Mesothelial cell of epicardium (in vitro differentiated cells): ENCODE measurements at places on chromosomes 7 and 10.

GRCh38 chr7:83672157-83672556 is 23.2 kb upstream of the SEMA3E start:
- no peak for DNase-seq

- no peak for DNase-seq
Observed at GRCh38 chr7:4808026-4808425, 32.6 kb downstream of the AP5Z1 start.

DNA sequence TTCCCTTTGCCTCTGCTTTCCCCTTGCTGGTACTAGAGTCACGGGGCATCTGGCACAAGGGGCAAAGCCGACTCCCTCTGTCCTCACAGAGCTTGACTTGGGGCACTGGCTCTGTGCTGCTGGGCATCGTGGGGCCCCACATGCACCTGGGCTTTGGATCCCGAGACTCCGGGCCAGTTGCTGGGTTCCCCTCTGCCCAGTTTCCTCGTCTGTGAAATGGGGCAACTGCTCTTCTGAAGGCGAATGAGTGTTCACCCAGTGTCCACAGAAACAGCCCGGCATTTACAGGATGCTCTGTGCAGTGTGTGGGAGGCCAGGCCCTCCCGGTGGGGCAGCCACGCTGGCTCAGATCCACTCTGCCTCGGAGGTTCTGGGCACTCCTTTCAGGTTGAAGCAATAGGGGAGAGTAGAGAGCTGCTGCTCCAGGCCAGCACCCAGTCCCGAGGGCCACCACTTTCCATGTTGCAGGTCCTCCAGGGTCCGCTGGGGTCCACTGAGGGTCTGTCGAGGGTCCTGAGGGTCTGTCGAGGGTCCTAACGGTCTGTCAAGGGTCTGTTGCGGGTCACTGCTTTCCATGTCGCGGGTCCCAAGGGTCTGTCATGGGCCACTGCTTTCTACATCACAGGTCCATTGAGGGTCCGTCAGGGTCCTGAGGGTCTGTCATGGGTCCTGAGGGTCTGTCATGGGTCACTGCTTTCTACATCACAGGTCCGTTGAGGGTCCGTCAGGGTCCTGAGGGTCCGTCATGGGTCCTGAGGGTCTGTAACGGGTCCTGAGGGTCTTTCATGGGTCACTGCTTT is 103.6 kb downstream of the VIPR2 start:
- DNase-seq: no peak

DNA sequence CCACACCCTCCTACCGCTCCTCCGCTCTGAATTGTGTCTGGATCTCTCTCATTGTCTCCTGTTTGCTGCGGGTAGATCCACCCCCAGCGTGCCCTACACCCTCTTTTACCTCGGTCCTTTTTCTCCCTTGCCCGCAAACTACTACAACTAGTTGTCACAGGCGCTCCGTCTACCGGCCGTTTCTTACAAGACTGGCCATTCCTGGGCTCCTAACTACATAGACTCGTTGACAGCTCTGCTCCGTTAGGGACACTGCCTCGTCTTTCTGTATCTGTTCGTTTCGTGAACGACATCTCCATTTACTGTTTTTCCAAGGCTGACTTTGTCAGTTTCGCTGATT is 786 bp downstream of the TAF3 start:
- DNase-seq: peak; percentile 42

- DNase-seq: no peak
Observed at GRCh38 chr10:80580638-80581468, 43.2 kb downstream of the SH2D4B start.

DNA sequence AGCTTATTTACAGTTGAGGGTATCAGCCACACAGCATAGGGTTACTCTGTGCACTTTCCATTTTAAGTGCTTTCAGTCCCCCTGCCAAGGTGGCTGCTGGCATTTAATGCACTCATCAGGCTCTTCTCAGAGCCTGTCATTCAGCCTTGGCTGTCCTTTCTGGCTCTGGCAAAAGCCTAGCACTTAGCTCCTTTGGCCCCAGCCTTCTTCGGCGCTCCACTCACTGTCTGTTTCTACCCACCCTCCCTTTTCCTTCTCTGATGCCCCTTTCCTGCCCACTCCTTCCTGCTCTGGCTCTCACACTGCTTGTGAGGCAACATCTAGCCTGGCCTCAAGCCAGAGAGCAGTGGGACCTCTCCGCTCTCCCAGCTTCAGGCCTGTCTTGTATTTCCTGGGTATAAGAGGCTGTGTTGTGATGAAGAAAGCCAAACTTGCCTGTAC is 60.2 kb downstream of the WIPF3 start:
- DNase-seq: no peak

GRCh38 chr10:129863201-129863663 is 100.8 kb downstream of the EBF3 start:
- DNase-seq: no peak

GRCh38 chr7:7294911-7295310 is 112.6 kb downstream of the C1GALT1 start:
- no peak for DNase-seq

DNA sequence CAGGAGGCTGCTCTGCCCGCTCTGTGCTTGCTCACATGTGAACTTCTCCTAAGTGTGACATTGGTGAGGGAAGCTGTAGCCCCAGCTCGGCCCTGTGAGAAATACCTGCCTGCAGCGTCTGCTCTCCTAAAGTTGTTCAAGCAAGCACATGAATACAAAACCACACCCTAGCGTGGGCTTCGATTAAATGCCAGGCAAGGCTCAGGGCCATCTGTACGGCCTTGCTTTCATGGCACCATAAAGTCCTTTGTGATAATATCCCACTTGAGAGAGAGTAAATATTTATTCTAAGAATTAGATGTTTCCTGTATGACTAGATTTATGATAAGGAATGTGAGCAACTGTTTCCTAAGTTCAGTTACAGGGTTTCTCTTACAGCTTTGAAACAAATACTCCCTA is 262.8 kb upstream of the KLF14 start:
- DNase-seq: no peak

DNA sequence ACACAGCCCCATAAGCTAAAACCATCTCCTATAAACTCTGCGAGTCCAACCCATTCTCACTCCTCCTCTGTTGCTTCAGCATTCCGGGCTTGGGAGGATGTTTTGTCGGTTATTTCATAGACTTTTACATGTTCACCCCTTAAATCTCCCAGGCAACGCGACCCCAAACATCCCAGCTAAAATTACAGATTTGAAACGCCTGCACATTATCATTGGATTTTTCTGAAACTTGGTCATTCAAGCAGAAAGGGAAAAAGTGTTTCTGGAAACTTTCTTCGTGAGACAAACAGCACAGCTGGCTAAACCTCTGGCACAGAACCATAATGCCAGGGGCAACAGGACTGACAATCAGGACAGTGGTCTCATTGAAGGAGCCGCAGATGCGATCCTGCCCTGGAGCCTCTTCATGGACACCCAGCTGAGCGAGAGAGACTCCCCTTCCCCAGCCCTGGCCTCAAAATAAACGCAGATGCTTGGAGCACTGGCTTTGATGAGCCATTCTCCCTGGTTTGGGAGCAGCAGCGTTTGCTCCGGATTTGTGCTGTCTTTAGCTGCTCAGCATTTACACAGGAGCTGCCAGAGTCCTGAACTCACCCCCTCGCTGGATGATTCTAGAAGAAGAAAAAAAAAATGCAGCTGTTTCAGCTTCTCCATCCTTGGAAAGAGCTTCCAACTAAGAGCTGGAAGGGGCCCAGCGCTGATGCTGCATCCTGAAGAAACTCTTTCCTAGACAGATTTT is 30.1 kb downstream of the AFAP1L2 start:
- no peak for DNase-seq

GRCh38 chr10:14024329-14025202 is 306.2 kb downstream of the FRMD4A start:
- no peak for DNase-seq

- no peak for DNase-seq
Observed at GRCh38 chr10:93788413-93789208, 30.9 kb downstream of the LGI1 start.

- DNase-seq: no peak
Observed at GRCh38 chr10:129954492-129955315, 9.4 kb downstream of the EBF3 start.

GRCh38 chr10:63684257-63684936 is 163.2 kb downstream of the REEP3 start:
- no peak for DNase-seq

- DNase-seq: no peak
Observed at GRCh38 chr10:71725249-71725648, 5.7 kb upstream of the C10orf105 start.
